ENCODE measurements at places on chromosomes 6 and 20.
A peak's percentile ranks its signal among the peaks of the same experiment; 100 is the strongest.

DNA sequence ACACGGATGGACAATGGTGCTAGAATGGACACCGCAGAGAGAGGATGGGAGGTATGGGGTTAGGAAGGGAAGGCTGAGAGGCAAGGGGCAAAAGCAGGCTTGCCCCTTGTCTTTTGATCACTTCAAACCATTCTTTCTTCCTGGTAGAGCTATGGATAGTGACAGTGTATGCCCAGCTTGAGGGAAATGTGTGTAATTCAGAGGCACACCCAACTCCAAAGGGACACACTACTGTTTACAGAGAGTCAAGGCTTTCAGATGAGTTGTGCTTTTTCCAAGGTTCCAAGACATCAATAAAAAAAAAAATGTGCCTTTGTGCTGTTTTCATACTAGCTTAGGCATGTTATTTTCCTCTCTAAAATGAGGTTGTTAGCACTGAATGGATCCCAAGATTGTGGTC, 185.0 kb downstream of the MCHR2 start:
- DNase-seq = no peak

DNA sequence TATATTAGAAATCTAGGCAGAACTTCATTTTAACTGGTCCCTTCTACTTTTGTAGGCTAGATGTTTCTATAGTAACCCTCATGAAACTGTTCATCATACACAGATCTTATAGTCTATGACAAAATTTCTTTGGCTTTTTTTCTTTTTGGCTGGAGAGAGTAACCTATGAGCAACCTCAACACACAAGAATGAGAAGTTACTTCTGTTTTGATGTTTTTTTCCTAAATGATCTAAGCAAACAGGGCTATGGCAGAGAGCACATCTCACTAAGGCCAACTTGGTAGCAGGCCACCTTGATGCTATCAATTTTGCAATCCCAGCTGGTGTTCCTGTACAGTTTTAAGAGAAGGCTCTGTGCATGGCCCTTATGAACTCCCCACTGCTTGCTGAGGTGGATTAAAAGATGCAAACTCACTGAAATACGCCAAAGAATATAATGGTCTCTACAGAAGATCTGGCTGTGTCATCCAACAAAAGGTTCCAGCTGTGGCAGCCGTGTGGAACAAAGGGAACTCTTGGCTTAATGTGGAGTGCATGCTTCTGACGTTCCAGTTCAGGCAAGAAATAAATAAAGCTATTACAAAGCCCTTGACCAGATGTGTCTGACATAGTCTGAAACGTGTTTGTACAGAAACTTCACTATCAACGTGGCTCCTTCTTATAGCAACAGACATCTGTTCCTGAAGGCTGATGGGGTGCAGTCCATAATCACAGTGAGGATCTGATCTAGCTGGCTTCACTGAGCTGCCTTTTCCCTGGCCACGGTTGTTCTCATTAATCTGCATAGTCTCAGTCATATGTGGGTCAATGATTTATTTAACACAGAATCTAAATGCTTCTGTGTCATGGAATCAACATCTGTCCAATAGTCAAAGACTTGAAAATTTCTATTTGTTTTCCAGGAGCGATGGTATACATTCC, 481.1 kb downstream of the BMP2 start:
- no peak for DNase-seq

DNA sequence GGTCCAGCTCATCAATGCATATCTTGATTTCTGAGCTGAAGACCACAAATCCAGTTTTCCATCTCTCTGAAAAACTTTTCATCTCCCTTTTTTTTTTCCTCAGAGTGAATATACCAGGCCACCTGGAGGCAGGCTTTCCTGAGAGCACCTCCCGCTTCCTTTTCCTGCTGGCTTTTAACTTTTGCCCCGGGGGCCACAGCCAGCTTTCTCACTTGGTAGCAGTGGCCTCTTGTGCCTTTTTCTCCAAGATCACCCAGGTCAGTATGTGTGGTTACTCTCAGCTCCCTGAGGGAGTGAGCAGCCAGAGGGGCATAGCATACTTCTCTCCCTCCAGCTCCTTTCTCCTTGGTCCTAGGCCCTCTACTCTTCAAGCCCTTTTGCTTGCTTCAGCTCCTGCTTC, at the start of gene BTN1A1:
Gene BTN1A1 (plus strand): TSS at position 202 of the 400 bp plus-strand sequence. CDS start 984 bp downstream, outside the sequence.
- DNase-seq = no peak

DNA sequence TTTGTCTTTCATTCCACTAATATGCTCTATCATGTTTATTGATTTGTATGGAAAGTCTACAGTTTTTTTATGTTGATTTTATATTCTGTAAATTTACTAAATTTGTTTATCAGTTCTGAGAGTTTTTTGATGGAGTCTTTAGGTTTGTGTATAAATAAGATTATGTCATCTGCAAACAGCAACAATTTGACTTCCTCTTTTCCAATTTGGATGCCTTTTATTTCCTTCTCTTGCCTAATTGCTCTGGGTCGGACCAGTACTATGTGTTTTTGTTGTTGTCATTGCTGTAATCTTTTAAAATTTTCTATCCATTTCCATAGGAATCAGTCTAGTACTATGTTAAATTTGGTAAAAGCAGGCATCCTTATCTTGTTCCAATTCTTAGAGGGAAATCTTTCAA, 31.5 kb upstream of the POLR1H start:
- no peak for DNase-seq

- DNase-seq = no peak
Measured at GRCh38 chr6:150152891-150153876, 10.3 kb downstream of the PPP1R14C start.

DNA sequence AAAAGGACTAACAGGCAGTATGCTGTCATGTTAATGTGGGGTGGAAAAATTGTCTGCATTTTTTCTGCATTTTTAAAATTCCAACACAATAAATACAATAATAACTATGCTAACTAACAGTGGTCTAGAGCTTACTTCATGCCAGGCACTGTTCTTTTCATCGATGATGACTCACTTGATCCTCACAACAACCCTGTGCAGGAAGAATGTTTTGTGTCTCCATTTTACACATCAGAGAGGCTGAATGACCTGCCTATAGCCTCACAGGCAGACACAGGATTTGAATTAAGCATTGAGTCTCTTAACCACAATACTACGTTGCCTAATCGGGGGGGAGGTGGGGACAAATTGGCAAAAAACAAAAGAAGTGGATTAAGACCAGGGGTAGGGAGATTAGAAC, 26.9 kb upstream of the FANCE start:
- DNase-seq = peak; percentile 76

DNA sequence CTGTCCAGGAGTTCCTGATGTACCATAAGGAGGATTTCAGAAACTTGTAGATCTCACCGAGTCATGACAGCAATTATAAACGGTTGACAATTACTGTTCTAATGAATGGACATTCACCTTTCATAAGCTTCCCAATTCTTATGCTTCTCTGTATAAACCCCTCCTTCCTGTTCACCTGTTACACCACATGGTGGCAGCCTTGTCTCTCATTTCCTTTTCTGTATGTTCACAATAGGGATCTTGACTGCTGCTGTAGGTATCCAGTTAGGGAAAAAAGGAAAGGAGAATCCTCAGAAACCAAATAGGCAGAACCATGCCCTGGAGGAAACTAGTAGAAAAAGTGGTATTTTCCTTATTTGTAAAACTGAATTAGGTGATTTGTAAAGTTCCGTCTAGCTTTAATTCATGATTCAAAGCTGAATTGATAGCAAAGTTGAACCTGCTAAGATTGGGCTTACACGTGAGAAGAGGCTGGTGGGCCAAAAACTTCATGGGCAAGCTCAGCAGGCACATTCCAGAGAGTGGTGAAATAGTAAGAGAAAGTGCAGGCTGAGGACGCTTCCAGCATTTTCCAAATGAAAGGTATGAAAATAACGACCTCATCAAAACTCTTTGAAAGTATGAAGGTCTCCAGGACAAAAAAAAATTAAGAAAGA, 29.0 kb upstream of the TBPL1 start:
- DNase-seq = peak; percentile 8

DNA sequence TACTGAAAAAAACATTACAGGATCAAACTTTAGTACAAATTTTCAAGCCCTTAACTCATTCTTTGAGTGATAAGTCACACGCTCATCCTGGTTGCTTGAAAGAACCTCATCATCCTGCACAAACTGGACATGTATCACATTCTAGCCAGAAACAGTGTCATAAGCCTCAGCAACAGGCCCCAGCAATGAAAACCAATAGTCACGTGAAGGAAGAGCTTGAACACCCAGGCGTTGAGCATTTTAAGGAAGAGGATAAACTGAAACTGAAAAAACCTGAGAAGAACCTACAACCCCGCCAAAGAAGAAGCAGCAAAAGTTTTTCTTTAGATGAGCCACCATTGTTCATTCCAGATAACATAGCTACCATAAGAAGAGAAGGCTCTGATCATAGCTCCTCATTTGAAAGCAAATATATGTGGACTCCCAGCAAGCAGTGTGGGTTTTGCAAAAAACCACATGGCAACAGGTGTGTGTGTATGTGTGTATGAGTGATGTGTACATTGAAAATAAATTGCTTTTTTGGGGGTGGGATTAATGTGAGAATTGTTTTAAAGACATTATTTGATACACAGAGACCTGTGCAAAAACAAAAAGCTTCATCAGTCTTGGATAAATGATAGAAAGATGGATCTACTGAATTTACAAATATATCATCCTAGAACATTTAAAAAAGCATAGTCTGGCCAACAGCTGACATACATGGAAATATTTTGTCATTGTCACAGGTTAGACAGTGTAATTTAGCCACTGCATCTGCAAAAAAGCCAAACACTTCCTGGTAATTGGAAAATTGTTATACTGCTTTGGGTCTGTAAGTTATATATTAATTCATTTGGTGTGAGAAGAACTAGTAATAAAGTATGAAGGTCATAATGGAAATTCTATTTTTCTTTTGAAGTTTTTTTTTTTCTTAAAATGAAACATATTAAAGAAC, 50.1 kb downstream of the PHF3 start:
- DNase-seq = no peak

- no peak for DNase-seq
Measured at GRCh38 chr6:164023535-164023934, 609.0 kb downstream of the QKI start.

- no peak for DNase-seq
Measured at GRCh38 chr6:36230371-36230770, 33.8 kb downstream of the BRPF3 start.

GRCh38 chr6:154485815-154486214, 24.7 kb downstream of the CNKSR3 start:
- DNase-seq = no peak

DNA sequence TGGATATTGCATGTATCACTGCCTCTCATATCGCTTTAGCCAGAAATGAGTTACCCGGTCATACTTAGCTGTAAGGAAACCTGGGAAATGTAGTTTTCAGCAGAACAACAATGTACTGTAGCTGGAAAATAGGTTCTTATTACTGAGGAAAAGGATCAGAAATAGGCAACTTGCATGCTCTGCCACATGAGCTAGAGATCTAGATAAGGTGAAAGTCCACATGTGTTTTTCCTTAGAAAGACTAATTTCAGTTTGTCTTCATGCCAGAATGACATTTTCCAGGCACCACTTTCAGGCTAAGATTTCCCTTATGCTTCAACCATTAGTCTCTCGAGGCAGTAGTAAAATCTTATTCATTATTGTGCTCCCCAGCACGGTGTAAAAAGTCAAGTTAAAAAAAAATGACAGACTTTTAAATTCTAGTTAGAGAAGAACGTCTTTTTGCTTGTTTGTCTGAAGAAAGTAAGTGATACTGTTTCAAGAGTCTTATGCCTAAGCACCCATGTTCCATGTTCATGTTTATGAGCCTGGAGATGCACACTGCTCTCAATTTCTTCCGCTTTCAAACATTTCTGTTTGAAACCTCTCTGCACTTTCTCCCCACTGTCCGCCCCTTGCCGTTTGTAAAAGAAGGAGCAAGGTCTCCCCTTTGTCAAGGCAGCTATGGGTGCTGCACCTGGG, 67.6 kb downstream of the ZNF831 start:
- no peak for DNase-seq

DNA sequence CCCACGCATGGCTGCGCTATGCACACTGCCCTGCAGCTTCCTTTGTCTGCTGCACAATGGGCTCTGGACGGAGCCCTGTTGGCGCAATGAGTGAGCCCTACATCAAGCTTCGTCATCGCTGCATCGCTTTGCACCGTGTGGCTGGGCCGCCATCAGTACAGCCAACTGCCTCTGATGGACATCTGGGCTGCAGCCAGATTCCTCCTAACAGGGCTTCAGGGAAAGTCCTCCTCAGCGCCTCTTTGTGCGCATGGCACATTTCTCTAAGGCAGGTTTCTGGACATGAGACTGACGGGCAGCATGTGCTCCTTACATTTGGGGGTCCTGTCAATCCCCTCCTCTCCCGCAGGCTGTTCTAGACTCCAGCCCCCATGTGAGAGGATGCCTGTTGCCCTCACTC, 29.7 kb upstream of the ANGPT4 start:
- DNase-seq = no peak

DNA sequence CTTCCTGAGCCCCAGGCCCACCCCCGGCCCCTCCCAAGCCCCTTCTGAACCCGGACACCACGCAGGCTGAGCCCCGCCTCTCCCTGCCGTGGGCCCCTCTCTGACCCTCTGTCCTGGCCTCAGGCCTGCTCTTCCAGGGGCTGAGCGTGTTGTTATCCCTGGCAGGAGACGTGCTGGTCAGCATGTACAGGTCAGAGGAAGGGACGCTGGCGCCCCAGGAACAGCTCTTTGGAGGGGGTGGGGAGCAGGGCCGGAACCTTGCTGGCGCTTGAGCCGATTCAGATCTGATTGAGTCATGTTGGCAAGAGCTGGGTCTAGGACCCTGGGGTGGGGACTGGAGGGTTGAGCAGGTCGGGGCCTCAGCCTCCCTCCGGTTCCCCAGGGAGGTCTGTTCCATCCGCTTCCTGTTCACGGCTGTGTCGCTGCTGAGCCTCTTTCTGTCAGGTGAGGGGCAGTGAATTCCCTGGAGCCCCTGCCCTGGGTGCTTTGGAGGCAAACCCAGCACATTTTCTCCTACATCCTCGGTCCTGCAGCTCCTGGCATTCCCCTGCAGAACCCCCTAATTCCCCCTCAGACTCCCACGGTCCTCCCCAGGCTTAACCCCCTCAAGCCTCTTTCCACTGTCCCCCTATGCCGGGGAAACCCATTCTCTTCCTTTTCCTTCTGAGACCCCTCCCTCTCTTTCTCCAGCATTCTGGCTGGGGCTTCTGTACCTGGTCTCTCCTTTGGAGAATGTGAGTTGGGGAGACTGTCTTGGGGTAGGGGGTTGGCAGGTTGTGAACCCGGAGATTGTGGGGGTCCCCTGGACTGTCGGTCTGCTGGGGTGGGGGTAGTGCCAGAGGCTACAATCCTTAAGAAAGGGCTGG, 2.0 kb downstream of the SPAG4 start:
- DNase-seq = peak; percentile 91

DNA sequence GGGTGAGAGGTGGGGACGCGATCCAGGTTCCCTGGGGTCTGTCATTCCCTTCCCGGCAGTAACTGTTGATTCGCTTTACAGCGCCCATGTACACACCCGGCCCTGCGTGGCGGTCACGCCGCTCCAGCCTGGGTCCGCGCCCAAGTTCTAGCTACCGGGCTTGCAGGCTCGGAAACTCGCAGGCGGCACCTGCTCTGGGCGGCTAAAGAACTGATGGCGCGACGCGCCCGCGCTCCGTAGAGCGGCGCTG, 1.4 kb upstream of the POU3F2 start:
- DNase-seq = no peak

DNA sequence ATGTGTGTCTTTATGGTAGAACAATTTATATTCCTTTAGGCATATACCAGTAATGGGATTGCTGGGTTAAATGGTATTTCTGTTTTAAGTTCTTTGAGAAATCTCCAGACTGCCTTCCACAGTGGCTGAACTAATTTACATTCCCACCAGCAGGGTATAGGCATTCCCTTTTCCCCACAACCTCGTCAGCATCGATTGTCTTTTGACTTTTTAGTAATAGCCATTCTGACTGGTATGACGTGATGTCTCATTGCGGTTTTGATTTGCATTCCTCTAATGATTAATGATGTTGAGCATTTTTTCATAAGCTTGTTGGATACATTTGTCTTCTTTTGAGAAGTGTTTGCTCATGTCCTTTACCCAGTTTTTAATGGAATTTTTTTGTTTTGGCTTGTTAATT, 5.3 kb upstream of the TASP1 start:
- no peak for DNase-seq
